IMR-90 (cell line): ENCODE measurements at places on chromosomes 13 and 19. TPM values are rescaled to one million over a fixed set of nuclear protein-coding genes. Genes with fewer than 3 reads are reported as not detected.
A peak's percentile ranks its signal among the peaks of the same experiment; 100 is the strongest.

Gene C1QTNF9
- total RNA-seq: under 0.01 and 0.18 TPM in 2 replicates

Gene LIG1
- 24.9 and 30.8 TPM in 2 replicates for total RNA-seq

Gene OR7A5
- total RNA-seq: not detected in 2 replicates

Gene OR7C1
- total RNA-seq: not detected in 2 replicates

Gene IL12RB1
- total RNA-seq: not detected in 2 replicates

Gene SIN3B
- 7.9 and 9.2 TPM in 2 replicates for total RNA-seq

- DNase-seq: no peak
These were observed 275.4 kb upstream of the OBI1 start for GRCh38 chr13:78934336-78934735.

DNA sequence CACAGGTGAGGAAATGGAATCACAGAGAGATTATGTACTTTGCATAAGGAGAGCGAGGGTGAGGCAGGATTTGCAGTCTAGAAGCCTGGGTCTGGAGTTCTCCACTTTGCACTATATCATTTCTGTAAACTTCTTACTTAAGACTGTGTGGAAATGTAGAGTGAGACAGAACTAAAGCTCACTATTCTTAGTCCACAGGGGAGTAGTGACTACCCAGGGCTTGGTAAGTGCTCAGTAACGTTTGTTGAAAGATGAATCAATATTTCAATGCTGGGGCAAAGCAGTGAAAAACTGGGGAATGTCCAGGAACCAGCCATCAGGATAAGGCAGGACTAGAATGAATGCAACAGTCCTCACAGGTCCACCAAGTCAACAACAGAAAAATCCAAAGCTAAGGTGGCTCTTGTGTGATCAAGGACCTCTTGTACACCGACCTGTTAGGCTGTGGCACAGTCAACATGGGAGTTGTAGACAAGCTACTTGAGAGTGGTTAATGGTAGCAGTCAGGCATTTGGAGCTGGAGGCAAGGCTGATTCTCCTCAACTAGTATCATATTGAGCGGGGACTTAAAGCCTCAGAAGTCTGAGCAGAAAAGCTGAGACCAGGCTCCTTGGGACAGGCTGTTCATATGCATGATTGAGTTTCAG lies 929 bp upstream of the TNFSF13B start:
- DNase-seq: no peak

GRCh38 chr19:35140207-35140961 lies 1.8 kb downstream of the FXYD1 start:
- no peak for DNase-seq

DNA sequence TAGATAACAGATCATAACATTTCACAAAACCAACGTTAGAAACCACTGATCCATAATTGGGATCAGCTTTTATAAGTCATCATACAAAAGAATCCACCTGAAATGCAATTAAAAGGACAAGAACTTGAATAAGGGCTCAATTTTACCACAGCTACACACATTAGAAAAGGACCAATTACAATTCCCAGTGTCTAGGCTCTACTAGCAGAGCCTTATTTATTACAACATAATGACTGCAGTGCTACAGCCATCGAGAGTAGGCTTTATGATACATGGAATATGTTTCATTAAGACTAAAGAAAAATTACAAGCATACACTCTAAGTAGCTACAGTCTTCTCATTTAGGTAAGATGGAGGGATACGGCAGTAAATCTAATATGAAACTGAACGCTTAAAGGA lies 2.9 kb downstream of the RBM26 start:
- no peak for DNase-seq

DNA sequence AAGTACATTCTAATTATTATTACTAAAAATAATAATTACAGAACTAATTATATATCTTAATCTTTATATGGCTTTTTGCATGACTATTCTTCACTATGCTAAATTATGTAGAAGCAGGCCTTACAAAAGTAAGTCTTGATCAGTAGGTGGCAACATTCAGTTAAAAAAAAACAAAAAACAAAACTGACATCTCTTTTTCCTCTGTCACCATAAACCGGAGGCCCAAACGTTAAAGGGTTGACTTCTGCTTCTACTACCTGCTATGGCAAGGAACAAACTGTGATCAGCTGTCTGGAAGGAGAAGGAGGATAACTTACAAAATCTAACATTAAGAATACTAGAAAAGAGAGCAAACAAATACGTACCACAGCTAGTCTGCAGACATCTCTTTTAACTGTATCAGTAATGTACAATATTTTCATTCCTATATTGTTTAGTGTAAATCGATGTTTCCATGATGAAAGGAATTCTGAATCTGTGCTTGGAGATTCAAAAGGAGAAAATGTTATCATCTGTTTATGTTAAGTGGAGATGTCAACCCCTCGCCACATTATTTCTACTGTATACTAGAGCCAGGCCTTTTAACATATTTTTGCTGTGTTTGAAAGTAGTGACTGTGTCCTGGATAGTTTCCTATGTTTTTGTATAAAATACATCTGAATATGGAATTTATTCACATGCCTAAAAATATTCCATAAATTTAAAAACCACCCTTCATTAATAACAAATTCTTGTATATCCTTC lies 1525.4 kb downstream of the SLITRK1 start:
- no peak for DNase-seq

- no peak for DNase-seq
These were observed 3.4 kb downstream of the TBXA2R start for GRCh38 chr19:3603121-3603811.

- DNase-seq: peak; percentile 16
These were observed 258.2 kb upstream of the IRS2 start for GRCh38 chr13:110044551-110045111.

- peak; percentile 10 for DNase-seq
These were observed 146.0 kb upstream of the GPC6 start for GRCh38 chr13:93080587-93080986.

DNA sequence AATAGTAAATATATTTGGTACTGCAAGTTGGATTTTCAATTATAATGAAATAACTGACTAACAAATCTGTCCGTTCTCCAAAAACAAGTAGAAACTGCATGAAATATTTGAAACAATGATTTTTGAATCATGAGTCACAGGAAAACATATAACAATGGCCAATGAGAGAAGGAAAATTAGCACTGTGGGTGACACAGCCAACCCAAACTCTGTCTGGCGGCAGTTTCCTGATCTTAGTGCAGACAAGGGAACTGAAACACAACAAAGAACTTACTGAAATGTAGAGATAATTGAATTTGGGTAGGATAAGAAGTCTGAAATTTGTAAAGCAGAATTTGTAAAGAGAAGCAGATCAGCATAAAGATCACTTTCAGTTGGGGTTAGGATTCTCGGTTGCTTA lies 2743.3 kb upstream of the PCDH20 start:
- DNase-seq: peak; percentile 41

DNA sequence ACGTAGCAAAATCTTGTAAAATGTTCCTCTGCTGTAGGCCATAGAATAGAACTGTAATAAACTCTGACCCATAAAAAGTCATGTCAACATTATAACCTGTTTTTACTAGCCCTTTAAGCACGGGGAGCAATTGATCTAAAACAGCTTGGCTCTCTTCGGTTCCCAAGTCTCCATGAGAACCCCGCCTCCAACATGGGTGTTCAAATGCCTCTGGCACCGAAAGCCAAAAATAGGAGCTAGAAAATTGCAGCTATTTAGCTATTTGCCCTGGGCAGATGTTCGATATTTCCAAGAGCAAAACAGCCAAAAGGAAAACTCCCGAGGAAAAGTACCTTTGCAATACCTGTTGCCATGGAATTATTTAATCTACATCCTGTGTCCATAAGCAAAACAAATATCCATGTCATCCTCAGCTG lies 563.1 kb downstream of the EFNB2 start:
- DNase-seq: no peak

GRCh38 chr13:111969551-111970135 lies 97.3 kb upstream of the SOX1 start:
- no peak for DNase-seq

- no peak for DNase-seq
These were observed 18.1 kb downstream of the MOB3A start for GRCh38 chr19:2077833-2078619.

DNA sequence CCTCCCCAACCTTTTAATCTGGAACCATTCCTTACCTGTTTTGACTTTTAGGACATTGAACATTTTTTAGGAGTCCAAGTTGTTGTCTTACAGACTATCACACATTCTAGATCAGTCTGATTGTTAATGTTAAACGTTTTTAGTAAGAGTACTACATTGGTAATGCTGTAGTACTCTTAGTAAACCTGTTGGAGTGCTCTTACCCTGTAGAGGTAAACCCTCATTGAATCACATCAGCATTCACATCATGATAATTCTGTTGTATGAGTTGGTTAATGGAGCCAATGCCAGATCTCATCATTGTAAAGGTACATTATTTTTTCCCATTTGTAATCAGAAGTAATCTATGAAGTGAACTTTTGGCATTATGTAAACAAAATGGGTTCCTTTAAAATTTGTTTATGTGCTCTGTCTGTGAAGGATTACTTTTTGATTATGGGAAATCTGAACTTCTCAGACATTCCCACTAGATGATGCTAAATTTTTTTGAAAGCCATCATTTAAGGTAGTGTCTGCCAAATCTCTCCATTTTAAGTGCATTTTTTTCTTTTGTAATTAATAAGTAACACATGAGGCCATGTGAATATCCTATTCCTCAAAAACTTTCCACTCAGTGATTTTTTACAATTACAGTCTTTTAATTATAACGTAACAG lies 55.2 kb downstream of the VWA8 start:
- DNase-seq: peak; percentile 48

- no peak for DNase-seq
These were observed 190.4 kb upstream of the HTR2A start for GRCh38 chr13:47087241-47087640.

DNA sequence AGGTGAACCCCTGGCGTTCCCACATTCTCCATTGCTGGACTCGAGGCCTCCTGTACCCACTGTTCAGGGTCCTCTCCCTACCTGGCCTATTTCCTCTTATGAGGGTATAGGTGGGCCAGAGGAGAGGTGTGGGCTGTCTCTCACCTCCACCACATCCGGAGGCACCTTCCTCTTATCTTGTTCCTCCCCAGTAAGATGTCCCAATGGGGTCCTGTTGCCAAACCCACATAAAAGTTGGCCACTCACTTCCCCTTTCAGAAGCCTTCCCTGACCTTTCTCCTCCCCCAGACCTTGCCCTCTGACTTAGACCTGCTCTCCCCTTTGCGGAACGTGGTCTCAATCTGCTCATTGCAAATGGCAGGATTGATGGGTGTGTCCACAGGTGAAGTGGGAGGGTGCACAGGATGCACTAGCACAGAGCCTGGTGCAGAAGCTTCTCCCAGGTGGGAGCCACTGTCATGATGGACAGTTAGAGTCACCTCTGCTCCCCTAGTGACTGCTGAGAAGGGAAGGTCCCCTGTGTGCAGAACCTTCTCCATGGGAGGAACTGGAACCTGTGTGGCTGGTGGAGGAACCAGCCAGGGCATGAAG lies 1.3 kb downstream of the CYP4F3 start:
- no peak for DNase-seq

DNA sequence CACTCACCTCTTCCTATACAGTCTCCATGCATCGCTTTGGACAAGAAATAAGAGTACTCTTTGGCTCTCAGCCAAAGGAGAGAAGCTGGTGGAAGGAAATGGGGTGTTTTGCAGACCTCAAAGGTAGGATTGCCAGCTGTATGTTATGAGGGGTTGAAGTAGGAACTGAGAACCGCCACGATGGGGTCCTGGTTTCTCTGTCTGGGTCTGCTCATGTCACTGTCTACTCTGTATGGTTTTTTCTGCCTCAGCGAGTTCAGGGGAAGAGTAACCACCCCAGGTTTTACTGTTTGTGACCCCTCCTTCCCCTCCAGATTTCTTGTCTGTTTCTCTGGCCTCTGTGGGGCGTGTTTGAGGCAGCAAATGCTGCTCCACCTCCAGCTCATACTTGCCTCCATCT lies 4.1 kb downstream of the ZNF805 start:
- DNase-seq: no peak

GRCh38 chr19:38806371-38806770 lies 6.4 kb downstream of the LGALS4 start:
- DNase-seq: no peak

GRCh38 chr13:47903836-47904235 lies 97.2 kb downstream of the SUCLA2 start:
- DNase-seq: peak; percentile 77

- DNase-seq: no peak
These were observed 10.1 kb downstream of the FOXO1 start for GRCh38 chr13:40656358-40656757.

GRCh38 chr13:85853161-85853894 lies 54.1 kb upstream of the SLITRK6 start:
- DNase-seq: no peak

DNA sequence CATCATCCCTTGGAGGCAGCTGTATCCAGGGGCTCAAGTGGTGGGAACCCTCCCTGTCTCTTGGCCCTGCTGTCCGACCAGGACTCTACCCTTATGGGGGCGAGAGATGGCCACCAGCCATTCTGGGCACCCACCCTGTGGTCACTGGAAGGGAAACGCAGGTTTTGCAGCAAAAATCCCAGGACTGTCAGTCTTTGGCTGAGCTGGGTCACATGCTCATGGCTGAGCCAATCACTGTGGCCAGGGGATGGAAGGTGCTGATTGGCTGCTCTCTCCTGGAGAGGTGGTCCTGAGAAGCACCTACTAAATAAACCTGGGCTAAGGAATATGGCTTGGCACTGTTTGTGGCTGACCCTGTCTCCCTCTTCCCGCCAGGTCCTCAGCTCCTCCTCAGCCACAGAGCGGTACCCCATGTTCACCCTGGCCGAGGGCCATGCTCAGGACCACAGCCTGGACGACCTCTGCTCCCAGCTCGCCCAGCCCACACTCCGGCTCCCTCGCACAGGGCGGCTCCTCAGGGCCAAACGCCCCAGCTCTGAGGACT lies 8.9 kb downstream of the ATG4D start:
- no peak for DNase-seq

- no peak for DNase-seq
These were observed 1985.7 kb upstream of the PRR20A start for GRCh38 chr13:55155046-55155445.

DNA sequence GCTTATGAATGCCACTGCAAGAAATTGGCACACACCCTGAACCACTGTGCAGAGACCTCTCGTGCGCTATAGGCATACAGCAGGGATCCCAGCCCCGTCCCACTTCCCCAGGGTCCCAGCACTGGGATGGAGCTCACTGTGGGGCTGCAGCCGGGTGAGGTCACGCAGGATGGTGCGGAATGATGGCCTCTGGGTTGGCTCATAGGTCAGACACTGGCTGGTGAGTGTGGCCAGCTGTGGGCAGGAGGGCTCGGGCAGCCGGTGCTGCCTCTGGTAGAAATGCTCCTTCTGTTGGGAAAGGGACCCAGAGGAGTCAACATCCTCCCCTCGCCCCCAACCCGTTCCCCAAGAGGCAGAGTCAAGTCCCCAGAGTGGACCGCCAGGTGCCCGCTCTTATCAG lies 17.0 kb upstream of the ICAM3 start:
- DNase-seq: no peak

DNA sequence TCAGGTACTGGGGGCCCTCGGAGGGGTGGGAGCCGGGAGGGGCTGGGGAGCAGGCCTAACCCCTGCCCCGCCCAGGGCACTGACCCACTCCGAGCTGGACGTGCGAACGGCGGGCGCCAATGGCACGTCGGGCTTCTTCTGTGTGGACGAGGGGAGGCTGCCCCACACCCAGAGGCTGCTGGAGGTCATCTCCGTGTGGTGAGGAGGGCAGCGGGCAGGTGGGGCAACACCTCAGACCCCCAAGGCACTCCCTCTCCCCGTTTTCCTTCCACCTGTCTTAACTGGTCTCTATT lies 18.2 kb downstream of the HPN start:
- DNase-seq: no peak

GRCh38 chr13:111251646-111252445 lies 68.6 kb upstream of the TEX29 start:
- DNase-seq: no peak
